ENCODE measurements at places on chromosomes 2 and 18.

- no peak for DNase-seq
These were observed 9.4 kb downstream of the CHST10 start for GRCh38 chr2:100408104-100408503.

DNA sequence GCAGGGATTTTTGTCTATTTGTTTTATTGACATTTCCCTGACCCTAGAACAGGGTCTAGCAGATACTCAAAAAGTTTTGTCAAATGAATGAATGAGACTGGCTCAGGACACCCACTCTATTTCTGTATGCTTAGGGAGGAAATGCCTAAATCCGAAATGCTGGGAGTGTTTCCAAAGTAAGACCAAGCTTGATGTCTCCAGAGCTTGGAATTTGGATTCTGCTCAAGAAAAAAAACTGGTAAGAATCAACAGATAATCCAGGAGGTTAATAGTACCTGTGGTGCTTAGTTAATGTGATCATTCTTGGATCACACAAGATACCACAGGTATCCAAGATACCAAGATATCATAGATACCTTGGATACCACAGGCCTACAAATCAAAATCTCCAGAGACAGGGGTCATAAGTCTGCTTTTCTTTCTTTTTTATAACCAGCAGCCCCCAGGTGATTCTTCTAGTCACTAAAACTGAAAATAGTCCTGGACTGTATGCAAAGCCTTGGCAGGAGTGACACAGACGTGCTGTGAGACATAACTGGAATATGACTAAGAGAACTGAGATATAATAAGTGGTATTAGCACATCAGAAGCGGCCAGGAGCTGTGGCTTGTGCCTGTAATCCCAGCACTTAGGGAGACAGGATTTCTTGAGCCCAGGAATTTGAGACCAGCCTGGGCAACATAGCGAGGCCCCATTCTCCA lies 39.9 kb upstream of the SP3 start:
- no peak for DNase-seq

DNA sequence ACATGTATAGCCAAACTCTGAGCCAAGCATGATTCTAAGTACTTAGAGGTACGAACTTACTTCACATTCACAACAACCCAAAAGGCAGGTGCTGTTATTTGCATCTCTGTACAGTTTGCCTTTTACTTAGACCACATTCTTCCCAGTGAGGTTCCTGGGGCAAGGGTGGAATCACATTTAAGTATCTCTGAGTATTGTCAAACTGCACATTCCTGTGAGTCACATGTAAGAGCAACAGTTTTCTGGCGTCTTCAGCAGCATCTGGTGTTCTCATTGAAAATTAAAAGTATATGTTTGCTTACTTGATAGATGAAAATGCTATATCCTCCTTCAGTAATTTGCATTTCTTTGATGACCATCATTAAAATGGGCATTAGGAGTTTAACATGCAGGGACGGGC lies 119.1 kb downstream of the UXS1 start:
- no peak for DNase-seq

DNA sequence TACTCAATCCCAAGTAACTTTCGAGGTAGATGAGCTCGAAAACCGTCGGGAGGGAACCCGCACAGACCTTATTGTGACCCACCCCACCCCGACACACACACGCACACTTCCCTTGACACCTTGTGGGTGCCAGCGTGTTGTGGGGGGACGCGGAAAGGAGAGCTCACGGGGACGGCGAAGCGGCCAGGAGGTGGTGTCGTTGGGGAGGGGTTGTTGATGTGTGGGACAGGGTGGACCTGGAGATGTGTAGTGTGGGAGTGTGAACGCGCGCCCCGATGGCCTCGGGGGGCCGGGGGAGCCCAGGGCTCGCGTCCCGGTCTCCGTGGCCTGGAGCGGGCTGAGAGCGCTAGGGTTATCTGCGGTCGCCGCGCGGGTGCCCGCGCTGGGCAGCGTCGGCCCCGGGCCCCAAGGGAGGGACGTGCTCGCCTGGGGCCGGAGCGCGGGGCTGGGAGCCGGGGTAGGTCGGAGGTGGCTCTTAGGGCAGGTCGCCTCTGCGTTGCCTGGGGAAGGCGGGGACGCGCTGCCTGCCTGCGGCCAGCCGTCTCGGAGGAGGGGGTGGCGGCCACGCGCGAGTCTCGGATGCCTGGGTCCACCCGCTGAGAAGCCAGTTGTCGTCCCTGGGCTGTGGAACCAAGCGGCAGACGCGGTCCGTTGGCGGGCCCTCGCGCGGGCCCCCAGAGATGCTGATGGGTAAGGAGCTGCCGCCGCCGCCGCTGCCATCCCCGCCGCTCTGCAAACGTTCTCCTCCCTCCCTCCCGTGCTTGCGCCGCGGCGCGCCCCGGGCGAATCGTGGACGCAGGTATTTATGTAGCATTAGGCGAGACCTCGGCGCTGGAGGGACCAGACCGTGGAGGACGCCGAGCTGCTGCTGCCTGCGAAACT lies 1.6 kb downstream of the KLHL29 start:
- DNase-seq: no peak

GRCh38 chr2:22904126-22904684 lies 480.8 kb upstream of the KLHL29 start:
- no peak for DNase-seq

DNA sequence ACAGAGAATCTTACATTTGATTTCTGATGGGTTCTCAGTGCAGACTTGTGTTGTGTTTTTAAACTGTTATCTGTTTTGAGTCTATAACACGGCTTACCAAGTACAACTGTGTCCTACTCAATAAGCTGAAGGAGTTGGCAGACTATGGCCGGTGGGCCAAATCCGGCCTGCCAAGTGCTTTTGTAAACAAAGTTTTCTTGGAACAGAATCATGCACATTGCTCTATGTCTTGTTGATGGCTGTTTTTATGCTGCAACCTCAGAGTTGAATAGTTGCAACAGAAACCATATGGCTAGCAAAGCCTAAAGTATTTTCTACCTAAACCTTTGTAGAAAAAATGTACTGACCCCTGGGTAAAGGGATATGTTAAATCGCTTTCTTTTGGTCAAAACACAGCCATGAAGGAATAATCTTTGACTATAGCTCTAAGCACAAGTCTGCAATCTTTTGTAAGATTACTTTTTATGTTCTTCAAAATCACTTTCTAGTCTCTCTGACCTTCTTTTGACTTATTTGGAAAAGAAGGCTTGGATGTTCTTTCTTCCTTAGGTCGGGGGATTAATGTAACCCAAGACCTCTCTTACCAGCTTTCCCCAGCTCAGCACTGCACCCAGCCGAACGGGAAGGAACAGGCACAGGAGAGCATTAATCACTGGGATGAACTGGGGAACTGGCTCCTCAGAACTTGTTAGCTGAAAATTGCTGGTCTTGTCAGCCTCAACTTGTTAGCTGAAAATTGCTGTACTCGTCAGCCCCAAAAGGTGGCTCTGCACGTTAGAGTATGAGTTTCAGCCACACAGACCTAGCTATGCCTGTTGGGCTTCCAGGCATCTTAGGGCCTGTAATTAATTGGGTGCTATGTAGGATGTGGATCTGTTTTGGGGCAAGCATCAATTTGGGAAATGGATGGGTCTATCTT lies 75.4 kb downstream of the CD8B2 start:
- DNase-seq: no peak

DNA sequence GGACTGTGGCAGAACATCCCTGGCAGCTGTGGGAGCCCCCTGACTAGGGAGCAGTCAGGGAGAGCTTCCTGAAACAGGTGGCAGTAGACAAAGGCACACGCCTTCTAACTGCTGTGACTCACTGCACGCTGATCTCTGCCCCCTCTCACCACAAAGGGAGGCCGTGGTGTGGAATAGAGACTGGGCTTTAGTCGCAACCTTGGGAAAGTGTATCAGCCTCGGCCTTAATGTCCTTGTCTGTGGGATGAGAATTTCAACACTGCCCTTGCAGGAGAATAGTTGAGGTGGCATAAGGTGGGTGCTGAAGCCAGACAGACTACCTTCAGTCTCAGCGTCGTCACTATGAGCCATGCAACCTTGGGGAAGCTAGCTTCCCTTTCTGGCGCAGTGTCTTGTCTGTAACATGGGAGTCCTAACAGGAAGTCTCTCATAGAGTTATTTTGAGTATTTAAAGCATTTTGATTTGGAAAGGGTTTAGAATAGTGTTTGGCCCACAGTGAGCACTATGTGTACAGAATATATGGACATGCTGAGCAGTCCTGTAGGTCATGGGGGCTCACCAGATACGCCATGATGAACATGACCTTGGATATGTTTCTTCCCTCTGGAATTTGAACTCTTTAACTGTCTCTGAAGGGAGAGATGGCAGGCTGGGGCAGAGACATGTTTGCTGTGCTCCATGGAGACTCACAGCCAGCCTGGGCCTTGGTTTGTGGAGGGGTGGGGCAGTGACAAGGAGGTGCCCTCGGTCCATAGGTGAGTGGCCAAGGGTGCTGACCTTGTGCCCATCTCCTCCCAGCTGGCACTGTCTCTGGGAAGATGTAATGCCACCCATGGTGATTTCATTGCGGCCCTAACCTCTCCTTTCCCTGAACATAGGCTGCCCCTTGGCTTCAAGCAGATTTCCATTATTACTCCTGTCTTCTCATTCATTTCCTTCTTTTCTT lies 29.5 kb upstream of the SMAD7 start:
- DNase-seq: no peak

DNA sequence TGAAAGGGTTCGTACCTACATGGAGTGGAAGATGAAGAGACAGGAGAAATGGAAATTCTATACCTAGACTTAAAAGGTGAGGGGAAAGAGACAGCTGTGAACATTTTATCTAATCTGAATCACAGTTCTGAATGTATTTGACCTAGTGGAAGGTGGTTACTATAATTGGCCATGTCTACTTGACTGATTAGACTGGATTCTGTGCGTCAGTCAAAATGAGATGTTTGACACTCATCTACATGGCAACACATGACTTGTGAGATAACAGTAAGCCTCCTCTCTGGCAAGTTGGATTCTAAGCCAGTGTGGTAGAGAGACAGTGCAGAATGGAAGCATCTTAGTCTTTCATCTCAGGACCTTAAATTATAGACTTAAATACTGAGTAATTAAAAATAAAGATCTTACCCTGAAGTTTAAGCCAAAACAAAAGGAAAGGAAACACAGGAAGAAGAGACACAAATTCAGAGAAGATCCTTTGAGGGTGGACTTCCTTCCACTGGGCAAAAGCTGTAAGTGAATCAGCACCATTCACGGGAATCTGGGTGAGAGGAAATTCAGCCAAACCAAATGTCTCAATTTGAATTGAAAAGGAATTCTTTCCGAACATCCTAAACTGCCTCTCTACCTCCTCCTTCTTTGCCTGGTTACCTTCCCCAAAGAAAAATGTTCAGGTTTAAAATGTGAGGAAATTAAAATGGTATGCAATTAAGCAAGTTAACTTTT lies 121.6 kb downstream of the EHBP1 start:
- no peak for DNase-seq

- no peak for DNase-seq
These were observed 296.2 kb upstream of the SPRED2 start for GRCh38 chr2:65728477-65729180.

DNA sequence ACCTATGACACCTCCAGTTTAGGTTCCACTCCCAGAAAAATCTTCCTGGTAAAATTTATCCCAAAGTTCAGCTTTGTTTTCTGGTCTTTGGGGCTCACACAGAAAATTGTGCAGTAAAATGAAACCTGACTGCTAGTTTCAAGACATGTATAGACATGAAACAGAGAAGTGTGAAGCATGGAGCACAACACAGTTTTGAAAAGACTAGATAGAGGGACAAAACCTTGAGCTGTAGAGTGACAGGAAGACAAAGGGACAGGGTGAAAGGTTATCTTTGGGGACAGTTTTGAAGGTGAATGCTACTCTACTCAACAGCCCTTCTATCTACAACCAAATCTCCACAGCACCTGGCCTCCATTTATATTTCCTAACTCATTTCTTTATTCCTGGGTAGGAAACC lies 352.6 kb downstream of the RBM43 start:
- no peak for DNase-seq

GRCh38 chr18:62637807-62638687 lies 77.3 kb upstream of the PHLPP1 start:
- DNase-seq: peak; percentile 12

- no peak for DNase-seq
These were observed at the start of gene KCNIP3 for GRCh38 chr2:95296880-95297487. KCNIP3 (plus strand) TSS chr2:95297347; CDS start chr2:95297439, 92 bp downstream.

- DNase-seq: no peak
These were observed 18.3 kb upstream of the ANKRD53 start for GRCh38 chr2:70959851-70960832.

- no peak for DNase-seq
These were observed 259.4 kb downstream of the ANAPC1 start for GRCh38 chr2:111624411-111625156.

GRCh38 chr18:23406271-23406787 lies 46.8 kb upstream of the RIOK3 start:
- DNase-seq: no peak

- DNase-seq: peak; percentile 31
These were observed 81.5 kb upstream of the LDLRAD4 start for GRCh38 chr18:13136904-13137669.

- DNase-seq: no peak
These were observed 58.6 kb upstream of the ALPP start for GRCh38 chr2:232319803-232320442.

- DNase-seq: peak; percentile 53
These were observed 216.3 kb downstream of the ANAPC1 start for GRCh38 chr2:111667542-111668273.

- DNase-seq: no peak
These were observed 189.2 kb downstream of the NCKAP5 start for GRCh38 chr2:133378928-133379549.

DNA sequence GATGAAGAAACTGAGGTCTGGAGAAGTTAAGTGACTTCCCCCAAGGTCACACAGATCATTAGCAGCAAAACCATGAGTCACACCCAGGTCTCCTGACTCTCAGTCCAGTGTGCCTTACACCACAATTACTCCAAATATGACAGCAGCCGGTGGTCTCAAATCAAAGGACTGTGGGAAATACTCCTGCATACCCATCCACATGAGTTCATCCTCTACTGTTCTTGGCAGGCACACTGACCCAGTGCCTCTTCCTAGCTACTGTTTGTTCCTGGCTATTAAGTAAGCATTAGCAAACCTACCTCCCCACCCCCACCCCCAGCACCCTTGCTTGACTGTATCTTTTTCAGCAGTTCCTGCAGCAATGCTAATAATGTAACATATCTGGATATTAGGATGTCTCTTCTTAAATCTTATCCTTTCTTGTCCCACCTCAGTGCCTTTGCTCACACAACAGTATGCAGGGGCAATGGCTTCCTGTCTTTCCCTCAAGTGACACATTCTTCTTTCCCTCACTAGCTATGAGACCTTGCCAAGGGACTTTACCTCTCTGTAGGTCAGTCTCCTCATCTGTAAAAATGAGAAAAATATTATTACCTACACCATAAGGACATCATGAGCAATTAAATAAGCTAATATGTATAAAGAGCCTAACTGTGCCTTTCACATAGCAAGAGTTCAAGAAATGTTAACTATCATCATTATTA lies 46.2 kb downstream of the FAM98A start:
- no peak for DNase-seq

DNA sequence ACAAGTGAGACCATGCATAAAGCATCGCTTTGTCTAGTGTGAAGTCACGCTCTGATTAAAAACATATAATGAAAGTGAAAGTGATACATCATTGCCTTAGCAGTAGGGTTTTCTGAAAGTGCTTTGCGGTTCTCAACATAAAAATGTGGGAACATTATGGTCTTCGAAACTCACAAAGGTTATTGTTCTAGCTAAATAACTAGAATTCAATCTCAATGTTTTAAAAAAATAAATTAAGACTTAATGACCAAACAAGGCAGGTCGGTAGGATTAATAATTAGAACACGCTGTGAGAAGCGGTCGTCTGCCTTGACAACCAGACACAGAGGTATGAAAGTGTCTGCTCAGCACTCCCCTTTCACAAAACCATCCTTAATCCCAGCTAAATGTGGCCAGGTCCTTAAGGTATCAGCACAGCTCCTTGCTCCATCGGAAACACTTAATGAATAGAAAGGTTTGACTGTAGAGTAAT lies 42.2 kb downstream of the KLHL14 start:
- no peak for DNase-seq

GRCh38 chr2:126413079-126413478 lies 242.9 kb upstream of the GYPC start:
- no peak for DNase-seq
